ENCODE measurements at places on chromosomes 7 and 10. TPM values are rescaled to one million over a fixed set of nuclear protein-coding genes. Genes with fewer than 3 reads are reported as not detected.

- no peak for DNase-seq
Observed at GRCh38 chr10:62025901-62026879, 124.7 kb downstream of the ARID5B start.

DNA sequence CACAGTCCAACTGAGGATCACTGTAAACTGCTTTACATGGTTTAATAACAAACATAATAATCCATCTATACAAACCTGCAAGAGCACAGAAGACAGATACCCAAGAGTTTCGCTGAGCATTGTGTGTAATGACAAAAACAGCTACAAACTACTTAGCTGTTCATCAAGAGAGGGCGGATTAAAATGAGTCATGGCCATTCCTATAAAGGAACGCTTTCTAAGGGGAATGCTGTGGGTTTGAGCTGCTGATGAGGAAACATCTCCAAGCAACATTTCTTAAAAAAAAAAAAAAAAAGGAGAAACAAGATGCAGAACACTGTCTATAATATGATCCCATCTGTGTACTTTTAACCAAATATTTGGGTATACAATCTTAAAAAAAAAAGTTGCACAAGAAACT lies 33.8 kb downstream of the VOPP1 start:
- DNase-seq = no peak

- DNase-seq = no peak
Observed at GRCh38 chr10:92692697-92693533, 3.2 kb downstream of the HHEX start.

- peak; percentile 97 for DNase-seq
Observed at GRCh38 chr7:54758702-54759592, at the start of gene SEC61G. TSS of gene SEC61G (minus strand) at chr7:54759211. CDS start at chr7:54757588, 1,623 bp downstream.

- no peak for DNase-seq
Observed at GRCh38 chr7:32639122-32639521, 143.8 kb downstream of the AVL9 start.

GRCh38 chr7:103541947-103542346 lies 95.9 kb upstream of the SLC26A5 start:
- DNase-seq = no peak

DNA sequence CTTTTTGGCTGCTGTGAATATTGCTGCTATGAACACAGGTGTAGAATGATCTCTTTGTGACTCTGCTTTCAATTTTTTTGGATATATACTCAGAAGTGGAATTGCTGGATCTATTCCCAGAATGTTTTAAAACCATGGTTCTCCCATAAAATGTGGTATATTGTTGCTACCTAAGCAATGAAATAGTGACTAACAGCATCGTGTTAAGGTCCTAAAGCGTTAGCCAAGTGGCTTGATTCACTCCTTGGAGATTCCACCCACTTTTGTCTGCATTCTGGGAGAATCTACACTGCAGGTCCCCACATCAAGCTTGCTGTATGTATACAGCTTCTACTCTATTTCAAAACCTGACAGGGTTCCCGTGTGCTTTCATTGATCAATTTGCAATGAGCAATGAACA lies 105.6 kb downstream of the CDK6 start:
- DNase-seq = no peak

DNA sequence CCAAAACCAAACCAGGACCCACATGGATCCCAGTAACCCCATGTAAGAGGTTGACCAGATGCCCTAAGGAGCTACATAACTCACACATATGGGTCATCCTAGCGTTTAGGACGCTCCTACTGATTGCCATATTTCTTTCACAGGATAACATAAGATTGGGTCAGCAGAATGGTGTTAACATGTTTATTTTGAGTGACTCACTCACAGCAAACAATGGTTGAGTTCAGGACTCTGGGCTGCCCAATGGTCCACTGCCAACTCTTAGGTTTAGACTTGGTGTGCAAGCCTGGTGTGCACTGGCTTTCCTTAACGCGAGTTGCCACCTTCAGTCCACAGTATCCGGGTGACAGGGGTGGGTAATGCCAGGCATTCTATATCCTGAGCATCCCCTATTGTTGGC lies 211.5 kb downstream of the GPAM start:
- no peak for DNase-seq

DNA sequence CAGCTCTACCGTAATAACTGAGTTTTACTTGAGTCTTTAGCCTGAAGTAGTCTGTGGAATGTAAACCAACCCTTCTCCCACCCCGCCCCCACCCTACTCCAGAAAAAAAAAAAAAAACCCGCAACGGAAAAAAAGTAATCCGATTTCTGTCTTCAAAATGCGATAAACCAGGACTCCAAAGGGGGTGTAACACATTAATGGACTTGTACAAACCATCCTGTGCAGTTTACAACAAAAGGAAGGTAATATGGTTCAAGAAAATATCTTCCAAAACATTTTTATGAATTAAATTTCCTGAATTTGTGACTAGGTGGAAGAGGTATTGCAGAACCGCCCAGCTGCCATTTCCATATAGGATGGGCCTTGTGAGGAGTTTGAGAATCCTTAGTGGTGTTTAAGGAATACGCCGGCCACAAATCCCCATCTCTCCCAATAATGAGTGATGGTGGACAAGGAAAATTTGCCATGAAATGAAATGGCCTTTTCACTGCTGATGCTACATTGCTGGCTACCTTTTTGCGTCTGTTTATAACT lies 10.6 kb downstream of the SKIDA1 start:
- no peak for DNase-seq

DNA sequence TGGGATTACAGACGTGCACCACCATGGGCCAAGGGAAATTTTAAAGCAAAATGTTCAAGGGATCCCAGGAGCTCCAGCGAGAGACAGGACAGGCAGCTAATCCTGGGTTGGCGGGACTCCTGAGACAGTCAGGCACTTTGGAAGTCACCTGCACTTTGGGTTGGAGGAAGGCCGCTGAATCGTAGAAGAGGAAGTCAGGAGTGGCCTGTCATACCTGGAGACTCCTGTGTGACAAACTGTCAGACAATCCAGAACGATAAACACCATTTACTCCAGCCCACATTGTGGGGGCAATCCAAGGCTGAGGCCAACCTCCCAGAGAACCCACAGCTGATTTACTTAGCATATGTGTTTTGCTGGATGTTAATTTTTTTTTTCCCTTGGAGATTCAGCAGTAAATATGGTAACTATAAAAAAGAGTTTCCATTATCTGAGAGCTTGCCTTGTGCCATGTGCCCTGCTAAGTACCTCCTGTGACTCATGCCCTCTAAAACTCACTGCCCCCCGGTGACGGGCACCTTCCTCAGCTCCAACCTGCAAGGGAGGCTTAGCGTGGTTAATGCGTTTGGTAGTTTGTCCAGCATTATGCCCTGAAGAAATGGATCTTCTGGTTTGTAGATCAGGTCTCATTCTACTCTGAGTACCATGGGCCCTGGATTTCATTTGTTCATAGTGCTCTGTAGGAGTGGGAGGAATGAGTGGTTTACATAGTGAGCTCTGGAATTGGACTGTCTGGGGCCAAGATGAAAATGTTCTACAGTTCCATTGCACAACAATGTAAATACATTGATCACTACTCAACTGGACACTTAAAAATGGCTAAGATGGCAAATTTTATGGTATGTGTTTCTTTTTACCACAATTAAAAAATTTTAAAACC lies 50.9 kb downstream of the ICA1 start:
- no peak for DNase-seq

DNA sequence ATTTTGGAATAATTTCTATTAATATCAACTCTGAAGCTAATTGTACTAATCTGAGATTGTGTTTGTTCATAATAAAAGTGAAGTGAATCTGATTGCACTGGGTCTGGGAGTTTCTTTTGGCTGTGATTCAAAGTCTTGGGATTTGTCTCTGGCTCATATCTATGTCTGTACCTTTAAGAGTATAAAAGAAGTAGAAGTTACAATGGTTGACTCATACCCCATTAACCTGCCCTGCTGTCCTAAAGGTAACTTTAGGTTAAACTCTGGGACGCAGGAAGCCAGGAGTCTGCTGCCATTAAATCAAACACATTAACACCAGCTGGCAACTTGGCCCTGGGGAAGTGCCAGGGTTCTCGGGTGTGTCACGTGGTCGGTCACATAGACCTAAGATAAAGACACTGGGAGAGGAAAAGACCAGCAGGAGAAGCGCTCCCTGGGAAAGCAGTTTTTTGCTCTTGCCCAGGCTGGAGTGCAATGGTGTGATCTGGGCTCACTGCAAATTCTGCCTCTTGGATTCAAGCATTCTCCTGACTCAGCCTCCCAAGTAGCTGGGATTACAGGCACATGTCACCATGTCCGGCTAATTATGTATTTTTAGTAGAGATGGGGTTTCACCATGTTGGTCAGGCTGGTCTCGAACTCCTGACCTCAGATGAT lies 17.8 kb downstream of the SCD start:
- no peak for DNase-seq

- DNase-seq = no peak
Observed at GRCh38 chr10:125102246-125102645, 58.1 kb downstream of the CTBP2 start.

- no peak for DNase-seq
Observed at GRCh38 chr7:56537952-56538351, 421.7 kb upstream of the NUPR2 start.

DNA sequence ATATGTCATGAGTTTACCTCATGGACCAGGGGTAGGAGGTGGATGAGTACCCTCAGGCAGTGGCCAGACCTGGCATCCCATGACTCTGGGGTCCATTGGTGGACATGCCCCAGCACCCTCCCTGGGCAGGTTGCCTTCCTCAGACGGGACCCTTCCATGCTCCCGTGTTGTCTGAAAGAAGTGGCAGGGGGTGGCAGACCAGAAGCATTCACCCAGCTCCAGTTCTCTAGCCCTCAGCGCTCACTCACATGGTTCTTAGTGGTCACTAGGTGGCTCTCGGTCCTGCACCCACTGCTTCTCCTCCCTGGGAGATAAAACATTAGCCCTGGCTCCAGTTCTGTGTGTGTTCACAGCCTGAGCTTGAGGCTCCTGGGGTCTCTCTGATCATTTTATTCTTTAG lies 6.0 kb downstream of the RBP3 start:
- DNase-seq = no peak

GRCh38 chr10:128173386-128173785 lies 47.2 kb upstream of the MKI67 start:
- no peak for DNase-seq

DNA sequence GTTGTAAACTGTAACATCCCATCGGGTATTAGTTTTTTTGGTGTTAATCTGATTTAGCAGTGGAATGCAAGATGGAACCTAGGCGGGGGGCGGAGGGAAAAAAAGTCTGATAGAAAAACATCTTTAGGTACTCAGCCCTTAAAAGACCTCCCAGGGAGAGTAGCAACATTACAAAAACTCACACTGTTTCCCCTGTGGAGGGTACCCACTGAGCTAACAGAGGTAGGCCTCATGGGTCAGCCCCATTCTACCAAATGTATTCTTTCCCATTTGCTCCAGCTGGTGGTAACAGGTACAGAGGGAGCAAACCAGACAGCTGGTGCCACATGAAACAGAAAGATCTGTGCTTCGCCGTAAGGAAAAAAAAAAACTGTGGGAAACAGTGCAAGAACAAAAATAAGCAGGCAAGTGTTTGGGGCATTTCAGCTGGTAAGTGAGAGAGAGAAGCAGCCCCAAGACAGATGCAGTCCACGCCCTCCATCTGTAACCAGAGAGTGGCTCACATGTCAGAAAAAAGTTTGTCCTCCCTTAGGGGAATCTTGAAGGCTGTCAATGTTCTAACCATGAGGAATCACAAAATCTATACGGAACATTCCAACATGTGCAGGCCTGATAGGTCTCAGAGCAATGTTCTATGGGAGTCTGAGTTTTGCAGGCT lies 65.3 kb downstream of the HOXA1 start:
- no peak for DNase-seq

GRCh38 chr10:130715686-130716670 lies 579.8 kb downstream of the GLRX3 start:
- no peak for DNase-seq

Gene KCTD7
- 7.4 TPM for total RNA-seq

Gene GCK
- 1.3 TPM for total RNA-seq

Gene CPXM2
- total RNA-seq = not detected

Gene ASB10
- total RNA-seq = not detected

Gene PKD2L1
- total RNA-seq = not detected
